ENCODE measurements at places on chromosomes 3 and 15.

DNA sequence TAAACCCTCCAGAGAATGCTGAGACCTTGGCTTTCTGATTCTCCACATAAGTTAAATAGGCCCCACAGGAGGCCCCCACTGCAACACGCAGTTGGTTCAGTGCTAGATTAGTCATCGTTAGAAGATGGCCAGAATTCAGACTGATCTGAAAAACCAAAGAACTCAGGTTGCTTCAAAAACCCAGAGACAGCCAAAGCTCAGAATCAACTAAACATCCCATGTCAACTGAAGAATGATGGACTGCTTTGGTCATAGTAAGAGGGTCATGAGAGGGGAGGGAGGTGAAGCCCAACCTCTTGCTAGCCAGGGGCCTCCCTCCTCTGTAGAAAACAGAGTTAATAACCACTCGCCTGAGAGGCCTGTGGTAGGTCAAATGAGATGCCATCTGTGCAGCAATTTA, 93.1 kb downstream of the AKAP13 start:
- peak; percentile 45 for DNase-seq

DNA sequence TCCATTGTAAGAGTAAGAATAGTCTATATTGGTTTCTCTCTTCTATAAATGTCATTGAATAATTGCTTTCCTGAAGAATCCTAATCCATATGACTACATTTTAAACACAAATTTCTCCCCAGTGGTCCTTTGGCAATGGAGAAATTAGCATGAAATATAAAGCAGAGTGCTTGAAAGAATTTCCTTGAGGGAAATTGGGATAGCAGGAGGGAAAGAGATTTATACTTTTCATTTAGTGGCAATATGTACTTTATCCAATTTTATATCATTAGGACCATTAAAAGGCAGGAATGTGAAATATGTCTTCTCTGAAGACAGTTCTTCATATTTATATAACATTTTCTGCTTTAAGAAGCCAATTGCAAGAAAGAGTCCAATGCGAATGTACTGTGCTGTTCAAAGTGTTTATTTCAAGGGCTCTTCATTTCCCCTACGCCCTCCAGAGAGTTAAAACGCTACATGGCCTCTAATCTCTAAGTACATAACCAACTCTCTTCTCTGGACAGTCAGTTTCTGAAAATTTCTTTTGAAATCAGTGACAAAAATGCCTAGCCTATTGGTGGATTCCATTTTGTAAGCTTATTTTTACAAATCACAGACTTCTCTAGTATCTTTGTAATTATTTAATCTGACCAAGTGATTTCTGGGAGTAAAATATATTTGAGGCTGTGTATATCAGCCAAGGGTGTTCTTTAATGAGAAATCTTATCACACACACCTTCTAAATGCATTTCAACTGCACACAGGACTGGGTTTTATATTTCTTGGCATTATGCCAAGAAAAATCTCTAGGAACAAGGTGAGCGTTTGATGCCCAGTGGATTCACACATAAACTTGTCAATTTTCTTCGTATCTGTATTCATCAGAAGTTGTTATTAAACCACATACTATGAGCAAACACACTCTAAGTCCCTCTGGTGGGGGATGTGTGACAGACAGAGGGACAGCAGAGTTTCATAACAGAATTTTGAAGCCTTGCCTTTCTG, 51.2 kb downstream of the KCNAB1 start:
- no peak for DNase-seq

- no peak for DNase-seq
Measured at GRCh38 chr3:100370756-100371155, 30.1 kb downstream of the TOMM70 start.

GRCh38 chr15:71051539-71051938, 63.7 kb upstream of the THSD4 start:
- DNase-seq = peak; percentile 31
